ENCODE measurements at places on chromosomes 16 and 17.
A peak's percentile ranks its signal among the peaks of the same experiment; 100 is the strongest.

- DNase-seq, result no peak
Measured at GRCh38 chr17:56096026-56096810, 57.1 kb upstream of the ANKFN1 start.

DNA sequence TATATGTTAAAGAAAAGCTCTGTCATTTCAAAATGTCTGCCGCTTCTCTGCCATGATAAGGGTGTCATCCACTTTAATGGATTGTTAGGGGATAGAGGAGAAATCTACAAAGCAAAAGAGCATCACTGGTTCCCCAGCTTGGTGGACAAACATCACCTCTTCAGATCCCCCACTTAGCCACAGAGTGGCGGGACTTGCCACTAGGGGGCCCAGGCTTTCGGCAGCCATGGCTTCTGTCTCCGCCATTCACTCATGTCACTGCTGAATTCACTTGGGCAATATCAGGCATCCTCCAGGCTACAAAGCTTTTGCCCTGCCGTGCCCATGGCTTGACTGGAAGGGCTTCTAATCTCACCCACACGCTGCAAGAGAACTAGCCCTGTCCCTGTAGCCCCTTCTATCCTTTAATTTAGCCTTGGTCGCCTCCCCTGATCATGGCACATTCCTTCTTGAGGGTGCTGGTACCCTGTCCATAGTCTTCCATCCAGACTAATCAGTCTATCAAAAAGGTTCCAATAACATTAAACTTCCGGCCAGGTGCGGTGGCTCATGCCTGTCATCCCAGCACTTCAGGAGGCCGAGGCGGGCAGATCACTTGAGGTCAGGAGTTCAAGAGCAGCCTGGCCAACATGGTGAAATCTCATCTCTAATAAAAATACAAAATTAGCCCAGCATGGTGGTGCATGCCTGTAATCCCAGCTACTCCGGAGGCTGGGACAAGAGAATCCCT, 34.7 kb downstream of the SBK1 start:
- DNase-seq, result peak; percentile 85

DNA sequence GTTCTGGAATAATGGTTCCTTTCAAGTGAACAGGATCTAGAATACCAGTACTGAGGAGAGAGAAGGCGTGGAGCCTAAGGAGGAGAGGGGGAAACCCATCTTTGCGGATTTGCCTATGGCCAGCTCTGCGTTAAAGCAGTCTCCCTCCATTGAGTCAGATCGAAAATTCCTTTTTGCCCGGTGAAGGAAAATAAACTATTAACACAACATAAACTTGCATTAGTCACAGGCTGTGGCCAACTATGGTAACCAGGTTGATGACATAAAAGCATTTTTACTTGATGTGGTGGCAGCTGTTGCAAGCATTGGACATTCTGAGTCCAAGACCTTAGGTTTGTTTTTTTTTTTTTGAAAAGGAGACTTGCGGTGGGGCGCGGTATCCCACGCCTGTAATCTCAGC, 8.9 kb downstream of the LDAF1 start:
- DNase-seq, result no peak

DNA sequence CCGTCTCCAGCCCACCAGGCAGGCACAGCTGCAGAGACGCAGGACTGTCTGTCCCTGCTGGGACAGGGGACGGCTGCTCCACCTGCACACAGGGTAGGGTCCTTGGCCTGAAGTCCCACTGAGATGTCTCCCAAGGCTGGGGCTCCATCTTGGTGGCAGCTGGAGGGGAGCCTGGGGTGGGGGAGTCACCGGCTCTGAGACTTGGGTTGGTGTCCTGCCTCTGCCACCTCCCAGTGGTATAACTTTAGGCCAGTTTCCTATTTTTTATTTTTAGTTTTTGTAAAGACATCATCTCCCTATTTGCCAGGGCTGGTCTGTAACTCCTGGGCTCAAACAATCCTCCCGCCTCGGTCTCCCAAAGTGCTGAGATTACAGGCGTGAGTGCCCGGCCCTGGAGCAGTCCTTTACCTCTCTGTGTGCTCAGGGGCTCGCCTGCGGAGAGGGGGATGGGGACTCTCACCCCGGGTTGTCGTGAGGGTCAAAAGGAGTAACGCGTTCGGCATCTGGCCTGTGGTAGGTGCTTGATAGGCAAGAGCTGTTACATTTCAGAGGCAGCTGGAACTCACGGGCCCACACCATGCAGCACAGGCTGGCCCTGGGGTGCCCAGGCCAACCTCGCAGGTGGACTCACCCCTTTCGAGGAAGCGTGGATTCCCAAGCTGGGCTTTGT, 46.6 kb upstream of the DOC2B start:
- no peak for DNase-seq

DNA sequence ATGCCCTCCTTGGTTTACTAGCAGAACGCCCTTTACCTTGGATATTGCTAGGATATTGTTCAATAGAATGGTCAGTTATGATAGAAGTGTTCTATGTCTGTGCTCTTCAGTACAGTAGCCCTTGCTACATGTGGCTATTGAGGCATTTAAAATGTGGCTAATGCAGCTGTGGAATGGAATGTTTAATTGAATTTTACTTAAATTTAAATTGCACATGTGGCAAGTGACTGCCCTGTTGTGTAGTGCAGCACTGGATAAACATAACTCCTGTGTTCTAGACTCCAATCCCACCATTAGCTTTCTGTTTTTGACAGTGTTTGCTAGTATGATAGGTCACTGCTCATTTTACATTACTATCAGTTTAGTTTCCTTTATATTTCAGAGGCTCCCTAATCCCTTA, 29.9 kb downstream of the RAD51C start:
- DNase-seq, result no peak

DNA sequence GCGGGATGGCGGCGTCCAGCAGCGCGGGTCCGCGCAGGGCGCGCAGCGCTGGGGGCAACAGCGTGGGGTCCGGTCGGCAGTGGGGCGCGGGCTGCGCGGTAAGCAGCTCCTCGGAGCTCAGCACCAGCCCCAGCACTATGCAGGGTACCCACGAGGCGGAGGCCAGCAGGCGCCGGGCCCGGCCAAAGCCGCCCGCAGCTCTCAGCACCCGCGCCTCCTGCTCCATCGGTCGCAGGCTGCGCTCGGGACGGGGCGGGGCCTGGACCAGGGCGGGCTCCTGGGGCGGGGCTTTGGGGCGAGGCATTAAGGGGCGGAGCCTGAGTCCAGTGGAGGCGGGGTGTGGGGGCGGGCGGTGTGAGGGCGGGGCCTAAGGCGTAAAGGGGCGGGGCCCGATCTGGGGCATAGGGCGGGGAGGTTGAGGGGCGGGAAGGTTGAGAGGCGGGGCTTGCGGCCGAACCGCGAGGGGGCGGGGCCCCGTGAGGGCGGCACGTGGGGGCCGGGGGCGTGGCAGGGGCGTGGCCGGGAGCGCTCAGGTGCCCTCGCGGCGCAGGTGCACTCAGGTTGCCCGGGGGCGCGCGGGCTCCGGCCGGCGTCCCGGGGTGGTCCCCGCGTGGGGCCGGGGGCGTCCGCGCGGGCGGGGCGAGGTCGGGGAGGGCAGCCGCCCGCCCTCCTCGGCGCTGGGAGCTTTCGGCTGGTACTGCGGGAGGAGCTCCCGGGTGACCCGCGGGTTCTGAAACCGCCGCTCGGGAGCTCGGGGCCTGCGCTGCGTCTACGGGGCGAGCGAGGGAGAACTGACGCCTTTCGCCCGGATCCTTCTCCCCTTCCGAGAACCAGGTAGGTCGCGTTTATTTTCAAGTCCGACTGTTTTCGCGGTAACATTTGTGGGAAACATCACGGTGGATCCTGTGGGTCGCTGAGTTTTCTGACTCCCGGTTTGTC, 1.4 kb upstream of the SLC22A31 start:
- DNase-seq, result peak; percentile 80

DNA sequence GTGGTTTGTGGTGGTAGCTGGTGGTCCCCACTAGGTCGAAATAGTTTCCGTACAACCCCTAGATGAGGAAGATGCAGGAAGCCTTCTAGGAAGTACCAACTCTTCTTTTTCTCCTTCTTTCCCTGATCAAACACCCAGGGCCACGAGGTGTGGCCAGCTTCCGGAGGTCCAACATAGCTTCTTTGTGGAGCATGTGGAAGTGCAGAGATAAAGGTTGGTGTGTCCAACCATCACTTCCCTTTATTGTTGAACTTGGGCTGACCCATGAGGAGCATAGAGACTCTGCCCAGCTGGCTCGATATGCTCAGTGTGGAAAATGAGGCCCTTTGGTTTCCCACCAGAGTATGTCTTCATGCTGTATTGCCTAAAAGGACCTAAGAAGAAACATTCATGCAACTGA, 6.3 kb upstream of the RGS9 start:
- DNase-seq, result no peak

DNA sequence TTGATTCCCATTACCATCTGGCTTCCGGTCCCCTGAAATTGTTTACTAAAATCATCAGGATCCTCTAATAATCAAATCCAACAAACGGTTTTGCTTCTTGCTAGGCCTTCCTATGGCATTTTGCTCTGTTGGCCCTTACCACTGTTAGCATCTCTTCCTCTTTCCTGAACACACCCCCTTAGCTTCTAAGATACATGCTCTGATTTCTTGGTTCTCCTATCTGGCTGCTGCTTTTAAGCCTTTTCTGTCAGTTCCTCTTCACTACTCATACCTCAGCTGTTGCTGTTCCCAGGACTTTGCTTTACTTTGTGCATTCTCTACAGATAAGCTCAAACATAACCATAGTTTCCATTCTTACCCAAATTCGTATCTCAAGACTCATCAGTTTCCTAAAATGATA, 11.4 kb downstream of the CAPNS2 start:
- no peak for DNase-seq

- DNase-seq, result no peak
Measured at GRCh38 chr17:63986821-63987220, 11.3 kb upstream of the PRR29 start.

GRCh38 chr16:70582280-70582978, 58.8 kb downstream of the SF3B3 start:
- no peak for DNase-seq

DNA sequence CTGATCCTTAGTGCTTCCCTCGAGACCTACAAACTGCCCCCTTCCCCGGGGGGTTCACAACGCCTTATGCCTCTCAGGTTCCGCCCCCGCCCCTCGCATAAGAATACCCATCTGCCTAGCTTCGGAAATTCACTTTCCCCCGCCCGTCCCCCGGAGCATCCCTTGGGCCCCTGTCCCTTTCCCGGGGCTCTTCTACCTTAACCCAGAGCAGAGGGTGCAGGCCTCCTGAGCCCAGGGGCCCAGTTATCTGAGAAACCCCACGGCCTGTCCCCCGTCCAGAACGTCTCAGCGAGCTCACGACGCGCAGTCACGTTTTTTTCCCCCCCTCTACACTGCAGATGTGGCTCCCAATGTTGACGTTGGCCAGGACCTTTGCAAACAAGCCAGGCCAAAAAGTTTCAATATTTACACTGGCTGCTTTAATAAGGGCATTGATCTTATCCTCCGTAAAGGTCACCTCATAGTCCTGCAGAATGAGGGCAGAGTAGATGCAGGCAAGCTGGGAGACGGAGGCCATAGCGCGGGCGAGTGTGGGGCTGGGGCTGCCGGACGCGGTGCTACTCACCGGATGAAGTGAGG, 1.4 kb upstream of the NBR1 start:
- DNase-seq, result peak; percentile 22

DNA sequence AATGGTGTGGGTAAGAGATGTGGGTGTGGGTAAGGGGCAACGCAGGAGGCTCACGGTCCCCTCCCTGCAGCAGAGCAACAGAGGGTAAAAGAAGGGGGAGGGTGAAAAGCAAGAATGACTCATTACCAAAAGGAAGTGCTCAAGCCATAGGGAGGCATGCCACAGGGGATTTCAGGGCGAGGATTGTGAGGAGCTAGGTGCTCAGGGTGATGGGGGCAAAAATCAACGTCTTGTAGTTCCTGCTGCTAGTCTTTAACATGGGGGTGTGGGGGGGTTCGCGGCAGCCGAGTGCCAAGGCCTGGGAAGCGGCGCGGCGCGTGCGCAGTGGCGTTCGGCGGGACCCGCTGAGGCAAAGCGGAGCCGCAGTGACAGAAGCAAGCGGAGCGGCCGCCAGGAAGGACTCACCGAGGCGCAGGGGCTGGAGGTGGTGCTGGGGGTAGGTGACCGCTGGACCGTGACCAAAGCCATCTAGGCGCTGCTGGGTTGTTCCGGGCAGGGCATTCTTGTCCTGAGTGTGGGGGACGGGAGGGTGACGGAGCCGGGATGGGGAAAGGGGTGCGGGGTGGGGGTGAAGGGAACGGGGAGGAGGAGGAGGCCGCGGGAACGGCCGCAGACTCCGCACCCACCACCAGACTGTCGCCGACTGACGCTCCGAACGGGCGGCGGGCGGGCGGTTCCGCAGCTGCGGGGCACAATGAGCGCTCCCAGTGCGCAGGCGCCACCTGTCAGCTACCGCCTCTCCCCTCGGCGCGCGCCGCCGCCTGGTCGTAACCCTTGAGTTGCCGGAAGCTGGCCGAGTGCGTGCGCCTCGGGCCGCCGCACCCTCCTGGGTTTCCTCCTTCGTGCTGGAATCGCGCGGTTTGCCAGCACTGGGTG, at the start of gene SSH2:
Gene SSH2, minus strand, starts transcription at position 696 of the 876 bp plus-strand sequence. Its CDS starts 228 bp downstream, at position 468.
- DNase-seq, result peak; percentile 89

- DNase-seq, result peak; percentile 63
Measured at GRCh38 chr16:23148513-23149266, 562 bp downstream of the USP31 start.

GRCh38 chr16:25035494-25036405, 20.6 kb upstream of the ARHGAP17 start:
- DNase-seq, result no peak

- no peak for DNase-seq
Measured at GRCh38 chr17:38538906-38539305, 66.8 kb downstream of the SRCIN1 start.

- peak; percentile 78 for DNase-seq
Measured at GRCh38 chr17:78176548-78177025, 8.2 kb downstream of the SYNGR2 start.

DNA sequence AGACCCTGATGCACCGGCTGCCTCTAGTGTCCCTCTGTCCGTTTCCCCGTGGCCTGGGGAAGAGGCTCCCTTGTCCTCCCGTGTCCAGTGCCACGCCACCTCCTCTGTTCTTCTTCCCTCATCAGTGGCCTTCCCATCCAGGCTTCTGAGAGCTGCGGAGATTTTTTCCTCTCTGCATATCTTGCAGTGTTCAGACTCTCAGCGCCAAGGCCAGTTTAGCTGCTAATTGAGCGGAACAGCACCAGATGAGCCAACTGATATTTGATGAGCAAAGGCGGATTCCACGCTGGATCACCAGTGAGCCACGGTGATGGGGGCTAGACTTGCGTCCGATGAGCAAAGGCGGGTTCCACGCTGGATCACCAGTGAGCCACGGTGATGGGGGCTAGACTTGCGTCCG, 257.6 kb downstream of the FOXL1 start:
- no peak for DNase-seq

DNA sequence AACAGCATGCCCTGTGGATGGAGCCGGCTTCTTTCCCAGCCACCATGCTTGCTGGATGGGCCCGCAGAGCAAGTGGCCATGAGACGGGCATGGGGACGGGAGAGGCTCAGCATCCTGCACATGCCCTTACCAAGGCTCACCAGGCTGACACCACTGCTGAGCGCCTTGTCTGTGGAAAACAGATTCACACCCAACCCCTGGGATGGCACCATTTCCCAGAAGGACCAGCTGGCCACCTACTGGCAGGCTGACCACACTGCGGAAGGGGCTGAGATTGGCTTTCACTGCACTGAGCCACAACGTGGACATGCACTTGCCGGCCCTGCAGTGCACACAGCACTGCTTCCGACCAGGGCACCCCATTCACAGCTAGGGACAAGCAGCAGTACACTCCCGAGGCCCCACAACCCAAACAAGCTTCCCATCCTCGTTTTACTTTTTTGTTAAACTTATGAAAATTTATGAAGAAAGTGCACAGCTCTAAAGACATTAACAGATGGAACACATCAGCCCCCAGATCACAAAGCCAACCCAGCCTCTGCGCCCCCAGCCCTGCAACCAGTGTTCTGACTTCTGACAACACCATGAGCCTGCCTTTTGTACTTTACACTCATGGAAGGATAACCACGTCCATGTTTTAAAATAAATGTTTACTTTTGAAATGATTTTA, 13.9 kb upstream of the KRTAP17-1 start:
- no peak for DNase-seq
